ENCODE measurements at places on chromosomes 11 and 22.

- no peaks in the 10 kb centered on the region for H3K36me3 ChIP-seq
- no peaks in the 10 kb centered on the region for H3K27me3 ChIP-seq
- H3K27ac ChIP-seq = no peak overlapping the region
- no peak for DNase-seq
Measured at GRCh38 chr22:30562366-30562765, 12.1 kb downstream of the GAL3ST1 start.

DNA sequence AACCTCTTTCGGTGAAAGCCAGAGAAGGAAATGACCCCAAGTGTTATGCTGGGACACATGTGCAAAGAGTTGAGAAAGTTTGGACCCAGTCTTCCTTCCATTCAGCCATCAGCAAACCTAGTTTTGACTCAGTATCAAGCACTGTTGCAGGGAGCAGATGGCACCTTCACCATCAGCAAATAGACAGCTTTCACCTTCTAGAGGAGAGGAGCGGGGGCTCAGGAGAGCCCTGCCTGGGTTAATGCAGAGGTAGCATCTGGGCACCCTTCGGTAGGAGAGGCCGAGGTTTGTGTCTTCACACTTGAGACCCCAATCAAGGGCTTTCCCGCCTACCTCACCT is 16.2 kb upstream of the MFRP start:
- H3K27ac ChIP-seq = no peak overlapping the region
- H3K4me3 ChIP-seq = no peak overlapping the region
- peaks cover 5% of the 10 kb centered on the region for H3K4me1 ChIP-seq
- no peaks in the 10 kb centered on the region for H3K36me3 ChIP-seq

- peaks cover 84% of the 10 kb centered on the region for H3K27me3 ChIP-seq
- H3K27ac ChIP-seq = no peak overlapping the region
- H3K4me3 ChIP-seq = no peak overlapping the region
- no peak for DNase-seq
- H3K36me3 ChIP-seq = no peaks in the 10 kb centered on the region
Measured at GRCh38 chr11:43556612-43557375, 123.7 kb upstream of the HSD17B12 start.

DNA sequence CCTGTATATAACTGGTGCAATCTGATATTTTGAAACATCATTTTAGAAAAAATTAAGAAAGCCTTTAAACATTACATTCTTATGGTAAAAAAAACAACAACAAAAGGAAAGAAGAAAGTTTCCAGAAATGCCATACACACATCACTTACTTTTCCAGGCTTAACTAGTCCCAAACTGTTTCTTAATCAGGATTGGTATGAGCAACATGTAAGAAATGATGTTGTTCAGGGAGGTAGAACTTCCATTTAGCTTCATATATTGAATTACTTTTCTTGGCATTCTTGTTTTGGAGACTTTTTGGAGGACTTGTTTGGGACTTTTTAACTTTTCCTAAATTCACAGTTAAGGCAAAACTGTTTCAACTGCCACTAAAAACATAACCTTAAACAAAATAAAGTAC is 791.5 kb downstream of the METTL15 start:
- DNase-seq = no peak
- no peak overlapping the region for H3K4me3 ChIP-seq
- no peaks in the 10 kb centered on the region for H3K27me3 ChIP-seq
- no peaks in the 10 kb centered on the region for H3K36me3 ChIP-seq
- no peak overlapping the region for H3K27ac ChIP-seq
- no peaks in the 10 kb centered on the region for H3K4me1 ChIP-seq

- H3K36me3 ChIP-seq = no peaks in the 10 kb centered on the region
- no peak overlapping the region for H3K4me3 ChIP-seq
- H3K4me1 ChIP-seq = peaks cover 6% of the 10 kb centered on the region
- H3K27me3 ChIP-seq = no peaks in the 10 kb centered on the region
Measured at GRCh38 chr11:118953265-118953664, 2.8 kb upstream of the UPK2 start.

DNA sequence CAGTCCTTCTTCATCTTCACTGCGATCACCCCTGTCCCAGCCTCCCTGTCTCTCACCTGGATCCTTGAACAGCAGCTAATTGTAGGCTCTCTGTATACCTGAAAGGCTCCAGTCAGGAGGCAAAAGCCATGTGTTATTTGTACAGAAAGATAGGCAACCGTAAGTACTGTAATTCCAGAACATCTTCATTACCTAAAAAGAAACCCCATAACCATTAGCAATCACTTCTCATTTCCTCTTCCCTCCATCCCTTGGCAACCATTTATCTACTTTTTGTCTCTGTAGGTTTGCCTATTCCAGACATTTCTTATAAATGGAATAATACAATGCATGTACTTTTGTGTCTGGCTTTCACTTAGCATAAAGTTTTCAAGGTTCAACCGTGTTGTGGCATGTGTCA is 17.8 kb downstream of the NAGA start:
- H3K4me1 ChIP-seq = no peaks in the 10 kb centered on the region
- no peaks in the 10 kb centered on the region for H3K27me3 ChIP-seq
- no peak for DNase-seq
- H3K36me3 ChIP-seq = peaks cover 14% of the 10 kb centered on the region
- H3K4me3 ChIP-seq = no peak overlapping the region

DNA sequence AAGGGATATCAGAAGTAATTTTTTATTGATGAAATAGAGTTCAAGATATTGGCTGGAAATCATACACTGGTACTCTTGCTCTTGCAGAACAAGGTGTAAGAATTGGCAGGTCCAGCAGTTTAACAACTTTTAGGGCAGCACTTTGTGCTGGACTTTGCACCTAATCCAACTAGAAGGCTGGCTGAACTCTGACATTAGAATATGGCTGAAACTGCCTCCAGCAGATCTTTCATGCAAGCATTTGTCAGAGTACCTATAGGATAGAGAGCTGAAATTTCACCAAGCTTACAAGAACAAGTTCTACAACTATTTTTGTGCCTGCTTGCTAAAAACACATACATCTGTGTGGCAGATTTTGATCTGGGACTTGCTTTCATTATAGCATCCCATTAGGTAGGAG is 17.2 kb downstream of the HPS5 start:
- no peak overlapping the region for H3K4me3 ChIP-seq
- H3K36me3 ChIP-seq = peaks cover 12% of the 10 kb centered on the region
- H3K27ac ChIP-seq = no peak overlapping the region

- peaks cover 3% of the 10 kb centered on the region for H3K27me3 ChIP-seq
- H3K4me1 ChIP-seq = no peaks in the 10 kb centered on the region
- no peak overlapping the region for H3K27ac ChIP-seq
- no peak for DNase-seq
- H3K4me3 ChIP-seq = no peak overlapping the region
Measured at GRCh38 chr11:56932572-56933220, 56.0 kb upstream of the OR5AK2 start.

- no peak for DNase-seq
- no peaks in the 10 kb centered on the region for H3K4me1 ChIP-seq
- no peaks in the 10 kb centered on the region for H3K36me3 ChIP-seq
- no peaks in the 10 kb centered on the region for H3K27me3 ChIP-seq
Measured at GRCh38 chr11:97611345-97611744, 1221.5 kb downstream of the JRKL start.

DNA sequence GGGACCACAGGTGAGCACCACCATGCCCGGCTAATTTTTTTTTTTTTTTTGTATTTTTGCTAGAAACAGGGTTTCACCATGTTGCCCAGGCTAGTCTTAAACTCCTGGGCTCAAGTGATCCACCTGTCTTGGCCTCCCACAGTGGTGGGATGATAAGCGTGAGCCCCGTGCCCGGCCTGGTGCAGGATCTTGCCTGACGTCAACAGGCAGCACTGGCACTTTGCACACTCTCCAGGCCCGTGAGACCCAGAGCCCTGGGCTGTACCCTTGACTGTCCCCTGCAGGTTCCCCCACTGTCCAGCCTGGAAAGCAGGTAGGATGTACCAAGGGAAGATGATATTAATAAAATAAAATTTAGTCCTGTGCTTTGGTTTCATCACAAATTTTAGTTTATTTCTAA is 29.1 kb upstream of the PANX2 start:
- H3K36me3 ChIP-seq = no peaks in the 10 kb centered on the region
- H3K4me3 ChIP-seq = no peak overlapping the region
- H3K27me3 ChIP-seq = peaks cover 15% of the 10 kb centered on the region
- DNase-seq = no peak

GRCh38 chr11:81959341-81959740 is 774.3 kb downstream of the FAM181B start:
- no peak overlapping the region for H3K4me3 ChIP-seq
- DNase-seq = no peak
- no peak overlapping the region for H3K27ac ChIP-seq
- H3K27me3 ChIP-seq = no peaks in the 10 kb centered on the region

- H3K36me3 ChIP-seq = peaks cover 5% of the 10 kb centered on the region
- no peak overlapping the region for H3K27ac ChIP-seq
- H3K27me3 ChIP-seq = no peaks in the 10 kb centered on the region
- peaks cover 1% of the 10 kb centered on the region for H3K4me1 ChIP-seq
- DNase-seq = peak; percentile 4
- H3K4me3 ChIP-seq = no peak overlapping the region
Measured at GRCh38 chr11:43419460-43419859, 60.7 kb downstream of the TTC17 start.

- H3K27ac ChIP-seq = no peak overlapping the region
- no peaks in the 10 kb centered on the region for H3K36me3 ChIP-seq
- no peaks in the 10 kb centered on the region for H3K27me3 ChIP-seq
- H3K4me1 ChIP-seq = peaks cover 43% of the 10 kb centered on the region
- no peak overlapping the region for H3K4me3 ChIP-seq
- no peak for DNase-seq
Measured at GRCh38 chr22:36406721-36407120, 19.0 kb upstream of the MYH9 start.

DNA sequence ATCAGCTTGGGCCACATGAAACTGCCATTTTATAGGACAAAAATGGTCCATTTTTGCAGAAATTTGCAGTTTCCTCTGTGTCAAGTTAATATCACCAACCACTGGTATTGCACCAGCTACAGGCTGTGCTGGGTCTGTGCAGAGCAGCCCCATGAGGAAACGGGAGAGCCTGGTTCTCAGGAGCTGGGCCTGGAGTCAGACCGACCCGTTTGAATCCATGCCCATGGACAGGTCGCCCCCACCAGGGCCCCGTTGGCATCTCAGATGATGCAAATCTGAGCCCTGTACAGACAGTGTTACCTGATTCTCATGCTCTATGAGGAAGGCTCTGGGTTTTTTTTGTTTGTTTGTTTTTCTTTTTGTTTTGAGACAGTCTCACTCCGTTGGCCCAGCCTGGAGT is 9.8 kb upstream of the SEC14L6 start:
- no peak overlapping the region for H3K4me3 ChIP-seq
- no peak overlapping the region for H3K27ac ChIP-seq
- no peaks in the 10 kb centered on the region for H3K27me3 ChIP-seq
- H3K36me3 ChIP-seq = no peaks in the 10 kb centered on the region
- no peak for DNase-seq
- H3K4me1 ChIP-seq = no peaks in the 10 kb centered on the region

DNA sequence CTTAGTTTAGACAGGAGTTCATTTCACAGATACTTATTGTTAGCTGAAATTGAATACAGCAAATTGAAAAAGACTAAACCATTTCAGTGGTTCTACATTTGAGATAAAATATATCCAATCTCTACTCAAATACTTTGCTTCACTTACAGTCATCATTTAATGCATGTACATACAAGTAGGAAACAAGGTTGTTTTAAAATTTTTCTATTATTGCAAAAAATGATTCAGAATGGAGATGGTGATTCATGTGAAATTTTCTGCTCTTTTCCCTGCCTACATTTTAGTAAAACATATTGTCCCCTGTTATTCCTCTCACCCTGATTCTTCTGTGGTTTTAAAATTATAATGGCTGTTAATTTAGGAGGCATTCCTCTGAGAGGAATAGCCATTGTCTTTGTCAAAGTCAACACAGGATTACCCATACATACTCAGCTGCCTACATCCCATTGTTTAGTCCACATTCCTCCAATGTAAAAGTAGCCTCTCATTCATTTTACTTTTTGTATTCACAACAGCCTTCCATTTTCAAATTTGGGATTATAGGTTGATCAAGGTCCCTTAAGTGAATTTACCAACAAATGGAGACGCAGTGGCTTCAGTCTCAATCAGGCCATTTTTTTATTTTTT is 60.1 kb downstream of the TRPC6 start:
- no peaks in the 10 kb centered on the region for H3K4me1 ChIP-seq
- no peaks in the 10 kb centered on the region for H3K27me3 ChIP-seq
- no peaks in the 10 kb centered on the region for H3K36me3 ChIP-seq
- H3K4me3 ChIP-seq = no peak overlapping the region
- DNase-seq = no peak

DNA sequence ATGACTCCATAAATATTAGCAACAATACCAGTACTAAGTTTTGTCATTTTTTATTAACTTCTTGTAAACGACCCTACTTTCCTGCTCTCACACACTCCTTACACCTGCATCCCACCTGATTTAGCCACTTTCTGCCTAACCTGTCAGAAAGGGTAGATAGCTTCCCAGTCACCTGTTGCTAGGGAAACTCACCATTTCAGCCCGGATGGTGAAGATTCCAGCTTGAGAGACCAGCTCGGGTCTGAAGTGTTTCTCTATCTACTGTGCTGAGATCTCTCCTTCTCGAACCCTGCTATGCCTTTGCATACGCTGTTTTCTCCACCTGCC is at the start of gene PARVG:
Gene PARVG (plus strand): TSS at position 220 of the 327 bp plus-strand sequence. CDS start 2,405 bp downstream, outside the sequence.
- H3K4me1 ChIP-seq = peaks cover 27% of the 10 kb centered on the region
- peaks cover 13% of the 10 kb centered on the region for H3K36me3 ChIP-seq
- peak; percentile 38 for DNase-seq
- peak within 1 kb of the TSS; percentile 97 for H3K4me3 ChIP-seq

- no peak for DNase-seq
- H3K4me3 ChIP-seq = peak overlapping the region; percentile 100
- H3K27me3 ChIP-seq = no peaks in the 10 kb centered on the region
- H3K27ac ChIP-seq = peak overlapping the region; percentile 99
- peaks cover 7% of the 10 kb centered on the region for H3K36me3 ChIP-seq
Measured at GRCh38 chr11:65415499-65416340, 6.9 kb upstream of the NEAT1 start.

- DNase-seq = no peak
- no peaks in the 10 kb centered on the region for H3K27me3 ChIP-seq
- H3K27ac ChIP-seq = no peak overlapping the region
- H3K4me1 ChIP-seq = peaks cover 36% of the 10 kb centered on the region
- H3K4me3 ChIP-seq = no peak overlapping the region
Measured at GRCh38 chr11:108872781-108873291, 208.0 kb downstream of the DDX10 start.

GRCh38 chr11:134861490-134862104 is 449.6 kb upstream of the B3GAT1 start:
- no peak for DNase-seq
- H3K4me3 ChIP-seq = no peak overlapping the region
- no peaks in the 10 kb centered on the region for H3K36me3 ChIP-seq
- peaks cover 8% of the 10 kb centered on the region for H3K27me3 ChIP-seq
